ENCODE measurements at places on chromosomes 6 and 20.

DNA sequence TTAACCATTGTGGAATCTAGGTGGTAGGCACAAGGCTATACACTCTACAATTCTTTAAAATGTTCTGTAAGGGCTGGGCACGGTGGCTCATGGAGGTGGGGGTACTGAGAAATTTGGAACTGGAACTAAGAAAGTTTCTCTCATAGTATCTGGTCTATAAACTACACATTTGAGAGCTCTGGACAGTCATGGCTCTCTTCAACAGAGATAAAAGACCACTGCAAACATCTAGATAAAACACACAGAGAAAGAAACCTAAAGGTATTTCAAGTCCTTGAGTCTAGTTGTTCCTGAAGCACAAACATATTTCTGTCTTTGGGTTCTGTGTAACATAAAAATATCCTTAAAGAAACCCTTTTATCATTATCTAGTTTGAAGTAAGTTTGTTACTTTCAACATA, 35.2 kb downstream of the ILRUN start:
- no peak for DNase-seq

- no peak for DNase-seq
Observed at GRCh38 chr6:147691446-147691845, 183.0 kb downstream of the SAMD5 start.

GRCh38 chr20:24468401-24469115, 871 bp upstream of the SYNDIG1 start:
- DNase-seq = no peak

DNA sequence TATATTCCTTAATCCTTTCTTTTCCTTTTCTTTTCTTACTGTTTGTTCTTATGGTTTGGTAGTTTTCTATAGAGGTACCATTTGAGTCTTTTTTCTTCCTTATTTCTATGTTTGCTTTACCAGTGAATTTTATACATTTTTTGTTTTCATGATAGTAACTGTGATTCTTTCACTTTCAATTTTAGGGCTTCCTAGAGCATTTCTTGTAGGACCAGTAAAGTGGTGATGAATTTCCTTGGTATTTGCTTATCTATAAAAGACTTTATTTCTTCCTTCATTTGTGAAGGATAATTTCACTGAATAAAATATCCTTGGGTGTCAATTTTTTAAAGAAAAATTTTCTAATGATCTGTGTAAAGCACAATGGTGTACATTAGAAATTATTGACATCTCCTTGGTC, 637.4 kb downstream of the CD109 start:
- no peak for DNase-seq

- no peak for DNase-seq
Observed at GRCh38 chr6:3754776-3755175, 3.3 kb upstream of the PXDC1 start.

DNA sequence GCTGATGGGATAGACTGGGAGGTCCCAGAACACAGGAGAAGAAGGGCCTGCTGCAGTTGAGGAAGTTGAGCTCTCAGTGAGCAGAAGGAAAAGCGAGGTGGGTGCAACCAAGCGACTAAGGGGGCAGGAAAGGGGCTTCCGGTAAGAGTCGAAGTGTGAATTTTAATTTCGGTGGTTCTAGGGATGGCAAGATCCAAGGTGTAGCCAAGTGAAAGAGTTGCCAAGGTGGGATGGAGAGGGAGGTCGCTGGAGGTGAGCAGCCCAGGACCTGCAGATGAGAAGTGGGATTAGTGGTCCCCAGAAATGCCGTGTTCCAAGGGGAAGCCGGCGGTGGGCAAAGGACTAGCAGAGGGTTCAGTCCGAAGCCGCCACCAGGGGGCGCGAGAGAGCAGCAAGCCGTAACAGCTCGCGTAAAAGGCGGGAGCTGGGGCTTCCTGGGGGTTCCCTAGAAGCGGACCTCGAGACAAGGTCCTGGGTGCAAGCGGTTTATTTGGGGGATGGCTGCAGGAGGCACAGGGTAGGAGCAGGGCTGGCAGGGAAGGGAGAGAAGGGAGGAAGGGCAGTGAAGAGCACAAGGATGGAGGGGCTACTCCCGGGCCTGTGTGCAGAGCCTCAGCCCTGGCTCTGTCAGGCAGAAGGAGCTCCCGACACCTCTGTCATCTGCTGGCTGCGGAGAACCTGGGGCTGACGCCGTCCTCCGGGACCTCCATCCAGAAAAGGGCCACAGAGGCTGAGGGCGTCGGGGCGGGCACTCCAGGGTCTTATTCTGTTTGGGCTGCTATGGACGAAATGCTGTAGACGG, 103.6 kb downstream of the PAX1 start:
- DNase-seq = peak; percentile 10

GRCh38 chr20:56343861-56344381, 14.9 kb upstream of the FAM210B start:
- DNase-seq = no peak

- no peak for DNase-seq
Observed at GRCh38 chr6:22036699-22037098, 260.1 kb downstream of the PRL start.

GRCh38 chr6:3312604-3313231, 54.0 kb downstream of the PSMG4 start:
- no peak for DNase-seq

- no peak for DNase-seq
Observed at GRCh38 chr20:47795214-47795907, 10.1 kb upstream of the SULF2 start.

GRCh38 chr20:38805502-38805957, at the start of gene PPP1R16B:
TSS of gene PPP1R16B (plus strand) at chr20:38805697. CDS start at chr20:38835926, 30,229 bp downstream.
- peak; percentile 28 for DNase-seq

GRCh38 chr6:41884957-41885356, 10.2 kb downstream of the USP49 start:
- DNase-seq = no peak

- no peak for DNase-seq
Observed at GRCh38 chr6:141195251-141195832, 937.4 kb upstream of the GJE1 start.

GRCh38 chr6:105443941-105444340, 41.1 kb upstream of the PREP start:
- DNase-seq = no peak

DNA sequence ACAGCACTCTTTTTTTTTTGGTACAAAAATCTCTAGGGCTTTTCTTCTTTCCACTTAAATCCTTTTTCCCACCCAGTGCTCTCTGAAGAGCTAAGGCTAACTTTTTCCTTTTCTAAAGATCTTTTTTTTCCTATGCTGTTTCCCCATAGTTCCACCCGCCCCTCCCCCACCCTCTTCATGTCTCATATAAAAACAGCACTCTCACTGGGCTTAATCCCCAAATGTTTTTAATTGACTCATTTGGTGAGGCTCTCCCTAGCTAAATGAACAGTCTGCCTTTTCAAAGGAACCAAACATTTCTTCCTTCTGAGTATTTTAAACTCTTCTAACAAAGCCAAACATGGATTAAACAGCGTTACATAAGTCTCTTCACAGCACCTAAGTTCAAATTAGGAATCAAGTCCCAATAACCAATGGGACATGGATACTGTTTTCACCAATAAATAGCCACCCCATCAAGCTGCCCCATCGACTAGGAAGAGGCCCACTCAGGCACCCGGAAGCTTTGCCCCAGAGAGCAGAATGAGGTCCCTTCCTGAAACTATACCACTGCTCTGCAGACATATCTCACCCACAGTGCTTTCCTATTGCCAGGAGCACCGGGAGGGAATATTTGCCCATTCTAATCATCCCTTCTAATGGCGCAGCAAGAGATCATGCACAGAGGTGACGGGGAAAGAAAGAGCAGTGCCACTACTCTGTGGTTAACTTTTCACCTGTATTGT, 63.7 kb downstream of the ATXN1 start:
- no peak for DNase-seq

DNA sequence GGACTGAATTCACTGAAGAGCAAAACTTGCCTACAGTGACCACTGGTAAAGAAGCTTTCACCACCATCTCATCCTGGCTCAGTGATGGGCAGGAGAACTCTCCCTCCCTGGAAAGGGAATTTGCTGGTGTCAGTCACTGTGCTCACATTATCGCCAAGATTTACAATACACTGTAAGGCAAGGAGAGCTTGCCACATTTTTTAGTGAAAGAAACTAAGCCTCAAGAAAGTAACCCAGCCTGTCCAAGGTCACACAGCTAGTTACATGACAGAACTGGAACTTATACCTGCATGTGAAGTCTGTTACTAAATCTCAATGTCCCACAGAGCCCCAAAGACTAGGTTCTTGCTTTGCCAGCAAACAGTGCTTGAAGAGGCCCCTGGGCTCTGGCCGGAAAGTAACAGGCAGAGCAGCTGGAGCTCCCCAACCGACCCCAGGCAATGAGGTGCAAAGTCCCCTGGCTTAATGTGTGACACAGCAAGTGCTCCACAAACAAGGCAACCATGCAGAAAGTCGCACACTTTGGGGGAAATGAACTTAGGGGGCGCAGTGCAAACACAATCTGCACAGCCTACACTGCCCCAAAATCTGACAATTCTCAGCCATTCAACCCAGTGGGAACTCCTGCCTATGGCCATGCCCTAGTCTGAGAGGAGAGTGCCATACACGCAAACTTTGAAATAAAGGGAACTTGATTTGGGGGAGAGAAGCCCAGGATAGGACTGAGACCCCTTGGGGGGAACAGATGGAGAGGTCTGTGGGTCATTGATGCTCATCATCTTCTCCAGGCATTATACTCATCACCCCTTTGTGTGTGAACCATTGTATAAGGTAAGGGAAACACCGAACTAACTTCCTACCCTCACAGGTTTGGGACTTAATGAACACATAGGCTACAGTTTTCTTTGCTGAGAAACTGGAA, 1.9 kb downstream of the BCL2L1 start:
- no peak for DNase-seq

GRCh38 chr6:168313431-168314011, 6.1 kb downstream of the DACT2 start:
- DNase-seq = no peak

- no peak for DNase-seq
Observed at GRCh38 chr20:63743210-63743970, 3.8 kb downstream of the SLC2A4RG start.

GRCh38 chr6:73704260-73704659, 8.3 kb downstream of the CD109 start:
- no peak for DNase-seq

DNA sequence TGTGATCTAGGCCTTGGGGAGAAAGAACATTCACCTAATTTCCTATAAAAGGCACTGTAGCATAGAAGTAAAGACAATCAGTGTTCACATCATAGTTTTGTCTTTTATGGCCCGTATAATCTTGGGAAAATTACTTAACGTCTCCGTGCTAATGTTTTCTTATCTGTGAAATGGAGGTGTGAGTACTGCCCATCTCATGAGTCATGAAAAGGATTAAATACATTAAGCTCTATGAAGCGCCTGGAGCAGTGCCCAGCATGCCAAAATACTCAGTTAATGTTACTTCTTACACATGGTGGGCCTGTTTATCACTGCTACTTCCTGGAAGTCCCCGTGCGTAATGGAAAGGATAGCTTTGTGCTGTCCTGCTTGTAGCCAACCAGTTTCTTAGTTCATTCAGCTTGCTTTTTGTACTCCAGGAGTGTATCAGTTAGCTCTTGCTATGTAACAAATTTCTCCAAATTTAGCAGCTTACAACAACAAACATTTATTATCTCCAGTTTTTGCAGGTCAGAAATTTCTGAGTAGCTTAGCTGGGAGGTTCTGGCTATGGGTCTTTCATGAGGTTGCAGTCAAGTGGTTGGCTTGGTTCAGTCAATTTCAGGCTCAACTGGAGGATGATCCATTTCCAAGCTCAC, 103.6 kb upstream of the BMP2 start:
- no peak for DNase-seq

GRCh38 chr6:44020148-44020547, 107.1 kb downstream of the MRPL14 start:
- DNase-seq = no peak

- no peak for DNase-seq
Observed at GRCh38 chr20:57450419-57450818, 59.2 kb downstream of the RBM38 start.

DNA sequence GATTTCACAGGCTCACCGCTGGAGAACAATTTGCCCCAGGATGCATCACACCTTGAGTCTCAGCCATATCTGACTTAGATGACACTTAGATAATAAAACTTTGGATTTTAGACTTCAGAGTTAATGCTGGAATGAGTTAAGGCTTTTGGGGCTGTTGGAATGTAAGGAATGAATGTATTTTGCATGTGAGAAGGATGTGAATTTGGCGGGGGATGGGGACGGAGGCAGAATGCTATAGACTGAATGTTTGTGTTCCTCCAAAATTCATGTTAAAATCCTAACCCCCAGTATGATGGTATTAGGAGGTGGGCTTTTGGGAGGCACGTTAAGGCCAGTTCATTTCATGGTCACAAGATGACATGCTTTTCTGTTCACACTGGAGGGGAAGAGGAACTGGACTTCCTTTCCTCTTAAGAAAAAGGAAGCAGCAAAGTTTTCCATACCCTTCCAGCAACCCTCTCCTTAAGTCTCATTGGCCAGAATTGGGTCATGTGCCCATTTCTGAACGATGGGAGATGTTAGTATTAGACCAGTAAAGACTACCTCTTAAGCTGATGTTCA, 5.8 kb upstream of the SRXN1 start:
- no peak for DNase-seq

GRCh38 chr6:157188213-157188612, 135.1 kb downstream of the TMEM242 start:
- DNase-seq = no peak

GRCh38 chr6:13832778-13833177, 18.4 kb upstream of the MCUR1 start:
- no peak for DNase-seq

DNA sequence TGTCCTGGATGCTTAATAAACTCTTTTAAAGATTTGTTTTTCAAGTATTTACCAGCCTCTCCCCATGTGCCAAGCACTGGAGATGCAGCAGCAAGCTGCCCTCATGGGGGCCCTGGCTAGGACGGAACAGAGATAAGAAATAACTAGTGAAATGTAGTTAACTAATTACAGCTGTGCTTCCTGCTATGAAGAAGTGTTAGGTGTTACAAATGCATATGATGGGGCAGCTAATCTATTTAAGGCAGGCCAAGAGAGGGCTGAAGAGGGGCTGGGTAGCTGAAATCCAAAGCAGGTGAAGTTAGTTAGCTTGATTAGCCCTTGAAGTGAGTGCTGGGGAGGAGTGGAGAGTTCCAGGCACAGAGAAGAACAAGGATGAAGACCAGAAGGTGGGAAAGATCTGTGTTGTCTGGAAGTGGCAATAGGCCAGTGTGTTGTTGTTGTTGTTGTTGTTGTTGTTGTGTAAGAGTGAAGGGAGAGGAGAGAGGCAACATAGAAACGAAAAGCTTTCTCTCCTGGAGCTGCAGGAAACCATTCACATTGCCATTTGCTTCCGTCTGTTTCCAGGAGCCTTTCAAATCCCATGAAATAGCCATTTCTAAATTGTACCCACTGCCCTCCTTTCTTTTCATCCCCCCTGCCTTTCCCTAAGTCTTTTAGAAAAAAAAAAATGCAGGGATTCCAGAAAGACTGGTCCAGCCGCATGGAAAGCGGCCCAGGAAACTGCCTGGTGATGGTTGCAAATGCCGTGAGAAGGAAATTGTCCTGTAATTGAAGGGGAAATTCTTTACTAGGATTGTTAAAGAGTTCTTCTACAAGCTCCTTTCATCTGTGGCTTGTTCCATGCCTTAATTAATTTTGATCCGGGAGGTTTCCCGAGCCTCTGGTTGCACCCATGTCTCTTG, 119.6 kb downstream of the TFAP2C start:
- DNase-seq = no peak

- DNase-seq = no peak
Observed at GRCh38 chr20:19937218-19937617, 79.9 kb upstream of the NAA20 start.

- peak; percentile 70 for DNase-seq
Observed at GRCh38 chr20:20864351-20865096, 152.1 kb upstream of the RALGAPA2 start.
